Renal cortical epithelial cell (primary cell): ENCODE measurements at places on chromosomes 5 and 9. TPM values are rescaled to one million over a fixed set of nuclear protein-coding genes. Genes with fewer than 3 reads are reported as not detected.

Gene ZNF366
- total RNA-seq, result 0.05 TPM in 1 of 2 replicates, not detected in the other

Gene ZNF462
- total RNA-seq, result 20.7 and 36.1 TPM in 2 replicates

Gene SLC28A3
- total RNA-seq, result 0.15 and 0.69 TPM in 2 replicates

Gene PCDHGA10
- 0.52 and 5.1 TPM in 2 replicates for total RNA-seq

Gene SLCO6A1
- total RNA-seq, result 0.10 TPM in 1 of 2 replicates, not detected in the other

Gene ZNF454
- total RNA-seq, result 0.69 and 4.4 TPM in 2 replicates

DNA sequence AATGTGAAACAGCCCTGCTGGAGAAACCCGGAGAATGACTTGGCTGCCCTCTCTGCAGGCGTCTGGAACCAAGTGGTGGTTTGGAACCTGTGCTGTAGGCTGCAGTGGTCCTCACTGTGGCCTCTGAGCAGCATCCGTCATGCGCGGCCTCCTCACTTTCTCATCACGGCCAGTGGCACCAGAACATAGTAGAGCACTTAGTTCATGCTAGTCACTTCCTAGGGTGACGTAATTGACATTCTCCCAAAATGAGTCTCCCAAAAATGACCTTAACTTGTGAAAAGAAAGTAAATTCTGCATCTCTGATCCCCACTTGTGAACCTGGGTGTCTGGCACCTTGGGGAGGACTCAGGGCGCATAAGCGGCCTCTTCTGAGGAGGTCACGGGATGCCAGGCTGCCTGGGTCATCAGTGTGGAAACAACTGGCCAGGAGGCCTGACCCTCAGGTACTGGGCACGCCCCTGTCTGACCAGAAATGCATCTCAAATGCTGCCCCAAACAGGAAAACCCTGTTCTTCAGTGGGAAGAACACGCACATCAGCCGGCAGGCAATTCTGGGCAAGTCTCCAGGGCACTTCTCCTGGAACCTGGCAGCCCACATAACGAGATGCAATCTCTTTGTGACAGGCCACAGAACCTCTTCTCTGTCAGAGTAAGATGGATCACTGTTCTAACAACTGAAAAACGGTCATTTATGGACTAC is 36.6 kb upstream of the SPTLC1 start:
- DNase-seq, result peak; percentile 21

- DNase-seq, result no peak
Observed at GRCh38 chr5:84115727-84116126, 269.0 kb downstream of the EDIL3 start.

DNA sequence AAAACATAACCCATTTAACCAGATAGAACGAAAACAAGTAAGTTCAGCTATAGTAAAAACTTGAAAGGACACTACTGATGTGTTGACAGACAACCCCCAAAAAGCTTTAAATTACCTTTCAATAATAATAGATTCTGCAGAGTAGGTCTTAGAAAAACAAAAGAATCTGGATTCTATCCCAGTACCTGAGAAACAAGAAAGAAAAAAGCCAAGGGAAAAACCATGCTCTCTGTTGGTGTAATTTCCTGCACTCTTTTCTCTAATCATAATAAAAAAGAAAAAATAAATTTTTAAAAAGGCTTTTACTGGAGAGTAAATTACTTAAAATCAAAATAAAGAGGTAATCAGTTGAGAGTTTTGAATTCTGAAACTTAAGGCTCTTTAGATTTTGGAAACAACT is 1090.4 kb downstream of the PTPRD start:
- no peak for DNase-seq

DNA sequence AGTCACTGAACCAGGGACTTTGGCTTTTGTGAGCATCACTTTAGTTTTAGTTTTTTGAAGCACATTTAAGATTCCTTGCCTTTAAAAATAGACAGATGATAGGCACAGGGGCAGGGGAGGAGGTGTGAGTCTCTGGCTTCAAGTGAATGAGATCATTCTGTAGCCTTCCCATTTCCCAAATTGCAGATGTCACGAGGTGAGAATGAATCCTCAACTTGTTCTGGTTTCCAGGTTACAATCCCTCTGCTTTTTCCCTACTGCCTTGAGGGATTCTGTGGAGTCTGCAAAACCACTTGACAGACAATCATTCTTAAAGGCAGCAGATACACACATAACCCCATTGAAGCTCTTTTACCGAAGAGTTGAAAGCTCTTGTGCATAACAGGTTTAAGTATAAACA is 332.4 kb downstream of the DMAC1 start:
- DNase-seq, result no peak

DNA sequence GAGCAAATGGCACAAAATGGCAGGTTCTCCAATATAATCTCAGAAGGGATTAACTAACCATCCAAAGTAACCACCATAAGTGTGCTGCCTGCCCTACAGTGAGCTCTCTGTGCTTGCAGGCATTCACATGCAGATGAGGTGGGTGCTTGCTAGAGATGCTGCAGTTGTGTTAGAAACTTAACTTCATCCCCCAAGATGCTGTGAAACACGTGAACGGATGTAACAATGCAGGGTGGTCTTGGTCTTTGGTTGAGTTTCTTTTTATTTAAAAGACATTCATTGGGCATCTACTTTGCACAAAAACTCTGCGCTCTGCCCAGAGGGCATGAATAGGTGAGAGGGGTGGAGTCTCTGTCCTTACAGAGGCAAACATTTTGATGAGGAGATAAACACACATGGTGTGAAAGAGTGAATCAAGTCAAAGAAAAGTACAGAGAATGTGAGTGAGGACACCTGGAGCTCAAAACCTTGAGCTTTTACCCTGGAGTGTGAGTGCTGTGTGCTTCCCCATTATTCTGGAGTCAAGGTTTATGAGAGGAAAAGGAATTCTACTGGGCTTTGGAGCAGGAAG is 143.9 kb upstream of the DAP start:
- no peak for DNase-seq

DNA sequence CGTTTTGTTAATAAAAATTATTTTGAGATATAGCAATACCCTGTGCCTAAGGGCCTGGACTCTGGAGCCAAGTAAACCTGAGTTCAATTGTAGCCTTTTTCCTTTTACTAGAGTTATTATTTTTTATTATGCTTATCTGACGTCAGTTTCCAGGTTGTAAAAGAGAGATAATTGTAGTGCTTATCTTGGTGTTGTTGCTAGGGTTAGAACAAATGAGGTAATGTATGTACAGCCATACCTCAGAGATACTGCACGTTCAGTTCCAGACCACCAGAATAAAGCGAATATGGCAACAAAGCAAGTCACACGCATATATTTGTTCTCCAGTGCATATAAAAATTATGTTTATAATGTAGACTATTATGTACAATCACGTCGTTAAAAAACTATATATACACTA is 215.0 kb downstream of the VPS13A start:
- no peak for DNase-seq

- DNase-seq, result no peak
Observed at GRCh38 chr5:172488221-172488620, 33.9 kb upstream of the SH3PXD2B start.

- DNase-seq, result peak; percentile 15
Observed at GRCh38 chr5:145701404-145701803, 133.7 kb downstream of the PRELID2 start.

DNA sequence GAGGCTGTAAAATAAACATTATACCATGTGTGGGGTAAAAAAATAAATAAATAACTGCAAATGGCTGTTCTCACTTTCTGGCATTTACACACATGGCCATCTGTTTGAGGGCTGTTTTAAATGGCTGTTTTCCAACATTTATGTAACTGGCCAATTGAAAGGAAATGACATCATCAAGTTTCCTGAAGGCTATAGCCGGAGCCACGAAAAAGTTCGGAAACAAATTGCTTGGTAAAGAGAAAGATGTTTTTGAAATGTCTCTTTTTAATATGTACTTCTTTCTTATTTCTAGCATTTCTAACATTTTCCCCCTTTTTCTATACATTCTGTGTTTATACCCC is 95.4 kb upstream of the DAB2 start:
- peak; percentile 42 for DNase-seq

DNA sequence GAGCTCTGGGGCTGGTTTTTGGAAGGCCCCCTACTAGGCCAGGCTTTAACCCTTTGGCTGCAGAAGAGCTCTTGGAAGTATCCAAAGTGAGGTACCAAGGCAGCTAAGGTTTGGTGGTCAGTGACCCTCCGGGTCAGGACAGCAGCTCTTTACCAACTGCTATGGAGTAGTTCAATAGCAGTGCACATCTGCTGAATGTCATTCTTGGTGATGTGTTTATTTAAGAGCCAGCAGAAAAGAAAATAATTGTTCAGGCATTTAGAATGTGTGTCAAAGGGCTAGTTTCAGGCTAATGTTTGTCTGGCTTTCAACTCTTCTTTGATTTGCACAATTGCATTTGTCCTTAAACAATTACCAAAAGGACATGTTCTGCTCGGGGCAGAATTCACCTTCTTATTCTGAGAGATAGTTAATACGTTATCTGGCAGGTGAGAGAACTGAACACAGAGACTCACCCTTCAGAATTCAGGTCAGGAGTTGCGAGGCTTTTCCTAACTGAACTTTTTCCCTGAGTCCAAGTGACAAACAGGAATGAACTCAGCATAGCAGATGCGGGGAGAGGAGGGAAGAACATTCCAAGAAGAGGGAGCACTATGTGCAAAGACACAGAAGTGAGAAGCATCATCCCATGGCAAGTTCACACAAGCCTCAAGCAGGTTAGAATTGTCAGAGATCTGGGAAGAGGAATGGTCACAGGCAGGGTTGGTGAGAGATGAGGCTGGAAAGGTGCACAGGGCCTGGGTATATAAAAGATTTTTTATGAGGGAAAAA is 556.7 kb upstream of the TLE4 start:
- no peak for DNase-seq

DNA sequence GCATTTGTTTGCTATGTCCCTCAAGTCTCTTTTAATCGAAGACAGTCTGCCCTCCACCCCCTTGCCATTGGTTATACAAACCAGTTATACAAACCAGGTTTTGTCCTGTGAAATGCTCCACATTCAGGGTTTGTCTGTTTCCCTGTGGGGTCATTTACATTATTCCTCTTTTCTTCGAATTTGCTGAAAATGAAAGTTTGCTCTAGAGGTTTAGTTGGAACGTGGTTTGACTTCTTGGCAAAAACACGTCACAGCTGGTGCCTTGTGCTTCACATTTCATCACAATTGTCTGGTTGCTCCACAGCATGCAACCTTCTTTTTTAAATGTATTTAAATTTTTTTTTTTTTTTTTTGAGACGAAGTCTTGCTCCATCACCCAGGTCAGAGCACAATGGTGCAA is 4.2 kb upstream of the HAVCR2 start:
- no peak for DNase-seq

GRCh38 chr5:59473611-59474010 is 419.9 kb downstream of the PDE4D start:
- no peak for DNase-seq

DNA sequence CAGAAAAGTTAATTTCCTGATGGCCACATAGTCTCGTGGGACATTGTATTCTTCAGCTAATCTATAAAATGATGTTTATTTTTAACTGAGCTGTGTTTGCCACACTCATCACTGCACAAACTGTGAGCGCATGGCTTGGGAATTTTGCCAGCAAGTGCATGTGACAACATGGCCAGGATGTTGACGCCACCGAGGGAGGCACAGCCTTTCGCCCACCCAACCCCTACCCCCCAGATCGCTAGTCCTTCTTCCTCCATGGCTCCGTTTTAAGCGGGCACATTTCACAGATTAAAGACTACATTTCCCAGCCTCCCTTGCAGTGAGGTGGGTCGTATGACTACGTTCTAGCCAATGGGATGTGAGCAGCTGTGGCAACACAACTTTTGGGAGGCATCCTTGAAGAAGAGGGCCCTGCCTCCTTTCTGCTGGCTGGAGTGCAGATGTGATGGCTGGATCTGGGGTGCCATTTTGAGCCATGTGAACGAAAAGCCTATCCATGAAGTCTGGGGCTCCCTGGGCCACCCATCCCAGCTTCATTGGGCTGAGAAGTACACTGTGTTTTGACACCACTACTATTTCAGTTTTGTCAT is 7.9 kb downstream of the NRARP start:
- peak; percentile 63 for DNase-seq

DNA sequence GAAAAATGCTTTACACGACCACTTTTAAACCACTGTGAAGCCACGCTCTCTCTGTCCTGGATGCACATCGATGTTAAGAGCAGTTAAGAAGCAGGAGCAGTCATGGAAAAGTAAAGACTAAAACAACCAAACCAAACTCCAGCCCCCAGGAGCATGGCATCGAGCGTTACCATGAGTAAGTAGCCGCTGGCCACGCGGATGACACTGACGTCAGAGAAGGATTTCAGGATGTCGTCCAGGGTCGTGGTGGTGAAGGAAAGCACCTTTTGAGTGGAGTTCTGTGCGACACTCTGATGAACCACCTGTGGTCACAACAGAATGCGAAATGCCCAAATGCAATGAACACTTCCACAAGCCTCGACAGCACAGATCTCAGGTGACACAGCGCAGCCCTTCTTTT is 38.9 kb downstream of the PTCH1 start:
- no peak for DNase-seq

DNA sequence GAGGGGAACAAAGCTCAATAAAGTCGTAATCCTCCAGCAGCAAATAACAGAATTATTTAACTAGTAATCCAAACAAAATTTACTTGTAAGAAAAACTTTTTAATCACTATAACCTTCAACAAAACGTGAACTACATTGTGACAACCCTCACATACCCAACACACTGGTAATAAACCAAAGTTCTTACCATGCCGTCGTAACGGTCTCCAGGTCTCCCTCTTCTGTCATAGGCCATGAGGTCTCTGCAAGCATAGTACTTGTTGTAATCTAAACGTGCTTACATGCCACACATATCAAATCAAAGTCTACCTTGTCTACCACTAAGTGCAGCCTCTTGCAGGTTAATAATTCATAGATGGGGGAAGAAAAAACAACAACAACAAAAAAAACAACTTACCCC is 8.5 kb downstream of the HNRNPK start:
- no peak for DNase-seq

GRCh38 chr9:107485458-107486043 is 4.0 kb downstream of the KLF4 start:
- no peak for DNase-seq

DNA sequence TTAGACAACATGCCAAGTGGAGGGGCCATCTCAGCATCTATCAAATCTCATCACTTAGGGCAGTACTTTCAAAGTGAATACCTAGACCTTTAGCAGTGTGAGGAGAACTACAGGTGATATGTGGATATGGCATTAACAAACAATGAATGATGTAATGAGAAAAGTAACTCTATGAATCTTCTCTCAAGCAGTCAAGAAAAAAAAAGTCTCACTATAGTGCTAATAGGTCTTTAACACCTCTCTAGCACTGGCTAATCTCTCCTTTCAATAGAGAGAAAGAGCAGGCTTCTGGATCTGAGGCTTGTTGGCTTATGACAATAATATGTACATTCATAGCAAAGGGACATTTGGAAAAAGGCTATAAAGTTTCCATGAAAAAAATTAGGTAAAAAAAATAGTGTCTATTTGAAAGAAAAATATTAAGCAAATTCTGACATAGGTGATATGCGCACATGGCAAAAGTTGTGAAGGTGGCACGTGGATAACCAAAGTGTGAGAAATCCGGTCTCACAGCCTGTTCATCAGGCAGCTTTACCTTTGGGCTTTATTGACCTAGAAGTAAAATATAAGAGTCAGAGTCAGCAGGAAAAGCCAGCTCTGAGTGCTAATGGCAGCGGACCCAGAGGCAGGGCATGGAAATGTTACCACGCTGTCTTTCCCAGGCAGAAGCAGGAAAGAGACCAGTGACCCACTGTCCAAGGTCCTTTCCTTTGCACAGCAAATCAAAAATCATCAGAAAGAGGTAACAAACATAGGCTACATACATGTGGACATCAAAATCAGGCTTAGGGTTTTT is 203.4 kb downstream of the EFNA5 start:
- DNase-seq, result peak; percentile 49

- no peak for DNase-seq
Observed at GRCh38 chr5:150059623-150060022, 26.7 kb downstream of the CSF1R start.
